ENCODE measurements at places on chromosomes 12 and 14. TPM values are rescaled to one million over a fixed set of nuclear protein-coding genes. Genes with fewer than 3 reads are reported as not detected.

Gene TMEM63C
- total RNA-seq, result 0.85 TPM

Gene IFI27
- total RNA-seq, result 19.9 TPM

Gene C12orf43
- total RNA-seq, result 13.1 TPM

Gene PCED1B
- 1.1 TPM for total RNA-seq

Gene EGLN3
- 54.6 TPM for total RNA-seq

Gene OR4M1
- total RNA-seq, result not detected

Gene TAS2R7
- not detected for total RNA-seq
